ENCODE measurements at places on chromosomes 7 and 10. TPM values are rescaled to one million over a fixed set of nuclear protein-coding genes. Genes with fewer than 3 reads are reported as not detected.

DNA sequence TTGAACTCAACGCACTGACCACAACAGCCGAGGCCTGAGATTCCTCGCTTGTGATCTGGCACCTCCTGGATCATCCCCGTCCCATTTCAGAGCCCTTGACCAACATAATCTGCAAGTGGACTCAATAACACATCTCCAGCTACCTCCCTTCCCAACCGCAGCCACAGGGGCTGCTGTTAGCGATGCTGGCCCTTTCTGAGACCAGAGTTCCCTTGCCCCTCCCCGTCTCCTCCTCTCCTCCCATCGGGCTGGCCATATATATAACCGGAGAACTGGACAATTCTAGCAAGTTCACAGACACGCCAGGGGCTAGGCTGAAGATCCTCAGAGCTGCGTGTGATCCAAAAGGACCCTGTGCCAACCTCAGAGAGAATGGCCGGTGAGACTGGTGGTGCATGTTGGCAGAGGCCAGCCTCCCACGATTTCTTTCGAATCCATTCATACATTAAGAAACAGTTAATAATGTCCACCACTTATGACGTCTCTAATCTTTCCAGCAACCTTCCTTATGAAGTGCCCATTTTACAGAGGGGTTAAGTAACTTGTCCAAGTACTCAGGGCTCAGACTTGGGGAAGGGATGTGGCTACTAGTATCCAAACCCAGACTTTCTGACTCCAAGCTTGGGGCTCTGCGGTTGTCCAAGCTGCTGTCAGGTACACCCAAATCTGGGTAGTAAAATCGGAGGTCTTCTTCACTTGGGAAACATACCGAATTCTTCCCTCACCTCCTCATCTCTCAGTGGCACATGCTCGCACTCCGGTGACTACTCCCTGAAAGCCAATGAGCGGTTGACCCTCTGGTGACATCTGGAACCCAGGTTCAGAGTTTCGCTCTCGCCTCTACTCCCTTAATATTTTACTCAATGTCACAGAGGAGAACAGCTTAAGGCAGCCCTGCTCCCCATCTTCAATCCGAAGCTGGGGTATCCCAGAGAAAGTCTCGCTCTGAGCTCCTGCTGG, 11.2 kb upstream of the FEZF1 start:
- DNase-seq, result no peak

DNA sequence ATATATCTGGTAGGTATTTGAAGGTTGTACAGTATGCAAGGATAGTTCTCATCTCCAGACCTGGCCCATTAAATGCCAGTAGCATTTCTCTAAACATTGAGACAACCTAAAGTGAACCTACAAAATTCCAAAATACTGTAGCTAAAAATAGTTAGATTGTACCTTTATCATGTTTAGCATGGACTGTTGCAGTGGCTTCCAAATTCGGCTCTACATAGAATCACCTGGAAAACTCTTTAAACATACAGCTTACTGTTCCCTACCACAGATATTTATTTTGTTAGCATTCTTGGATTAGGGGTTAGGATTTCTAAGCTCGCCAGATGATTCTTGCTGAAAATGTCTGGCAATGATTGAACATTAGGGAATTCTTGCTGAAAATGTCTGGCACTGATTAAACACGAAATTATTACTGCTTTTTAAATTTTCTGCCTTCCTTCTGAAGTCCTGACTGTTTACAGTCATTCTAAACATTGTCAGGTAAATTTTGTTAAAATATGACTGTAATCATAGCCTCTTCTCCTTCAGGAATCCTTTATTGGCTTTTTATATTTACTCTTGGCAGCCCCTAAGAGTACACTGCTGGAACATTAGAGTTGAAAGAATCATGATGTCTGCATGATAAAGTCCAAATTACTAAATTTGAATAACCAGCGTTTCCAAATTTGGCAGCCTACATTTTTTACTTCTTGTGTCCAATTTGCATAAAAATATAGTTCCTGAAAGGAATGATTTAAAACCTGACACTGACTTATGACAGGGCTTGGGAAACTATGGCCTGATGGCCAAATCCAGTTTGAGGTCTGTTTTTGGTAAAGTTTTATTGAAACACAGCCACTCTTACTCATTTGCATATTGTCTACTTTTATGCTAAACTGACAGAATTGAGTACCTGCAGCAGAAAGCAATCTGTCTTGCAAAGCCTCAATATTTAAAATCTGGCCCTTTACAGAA, 40.3 kb downstream of the SHOC2 start:
- DNase-seq, result no peak

DNA sequence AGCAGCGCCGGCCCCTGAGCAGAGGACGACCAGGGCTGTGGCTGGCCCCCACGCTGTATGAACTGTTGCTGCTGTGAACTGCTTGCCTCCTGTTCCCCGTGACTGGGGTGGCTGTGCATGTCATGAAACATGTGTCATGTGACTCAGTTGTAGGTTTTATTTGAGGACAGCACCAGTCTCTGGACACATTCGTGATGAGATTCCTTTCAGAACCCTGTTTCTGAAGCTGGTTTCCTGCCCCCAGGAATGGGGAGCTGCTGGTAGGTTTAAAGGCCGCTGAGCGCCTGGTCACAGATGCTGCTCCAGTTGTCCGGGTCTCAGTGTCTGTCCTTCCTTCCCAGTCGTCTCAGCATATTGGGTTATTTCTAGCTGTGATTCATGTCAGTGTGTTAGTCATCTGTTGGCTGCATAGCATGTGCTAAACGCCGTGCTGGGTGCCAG, 79.1 kb upstream of the PPIF start:
- DNase-seq, result no peak

DNA sequence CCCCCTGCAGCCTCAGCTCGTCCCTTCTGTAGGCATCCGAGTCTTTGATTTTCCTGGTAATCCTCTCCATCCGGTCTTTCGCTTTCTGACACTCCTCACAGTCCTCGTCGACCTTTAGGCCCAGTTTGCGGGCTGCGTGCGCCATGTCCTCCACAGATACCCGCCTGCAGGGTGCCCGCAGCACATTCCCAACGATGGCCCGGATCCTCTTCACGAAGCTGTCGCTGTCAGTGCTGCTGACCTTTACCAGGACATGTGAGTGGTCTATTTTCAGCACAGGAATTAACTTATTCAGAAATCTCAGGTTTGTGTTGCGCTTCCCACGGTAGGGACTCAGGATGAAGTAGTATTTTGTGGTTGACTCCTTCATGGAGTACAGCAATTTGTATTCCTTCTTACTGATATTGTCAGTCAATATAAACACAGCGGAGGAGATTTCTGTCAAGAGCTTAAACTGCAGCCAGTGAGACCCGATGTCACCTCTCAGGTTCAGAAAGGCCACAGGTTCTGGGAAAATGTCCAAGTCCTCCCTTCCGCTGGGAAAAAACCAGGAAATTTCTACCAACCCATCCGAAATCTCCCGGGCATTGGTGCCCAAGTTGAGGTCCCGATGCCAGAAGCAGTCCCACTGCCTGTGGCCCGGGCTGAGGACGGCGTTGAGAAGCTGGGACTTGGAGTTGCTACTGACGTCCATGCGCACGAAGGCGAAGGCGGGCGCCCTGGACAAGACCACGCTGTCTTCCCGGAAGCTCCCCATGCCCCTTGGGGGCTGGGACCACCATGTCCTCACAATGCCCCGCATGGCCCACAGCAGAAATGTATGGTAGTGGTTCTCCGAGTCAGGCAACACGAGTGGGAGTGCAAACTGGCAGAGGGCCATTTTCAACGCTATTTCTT, 8.9 kb upstream of the MRPS24 start:
- no peak for DNase-seq

- DNase-seq, result no peak
Observed at GRCh38 chr7:36736090-36736898, 12.0 kb upstream of the AOAH start.

- DNase-seq, result no peak
Observed at GRCh38 chr10:77756319-77757232, 119.0 kb upstream of the KCNMA1 start.

DNA sequence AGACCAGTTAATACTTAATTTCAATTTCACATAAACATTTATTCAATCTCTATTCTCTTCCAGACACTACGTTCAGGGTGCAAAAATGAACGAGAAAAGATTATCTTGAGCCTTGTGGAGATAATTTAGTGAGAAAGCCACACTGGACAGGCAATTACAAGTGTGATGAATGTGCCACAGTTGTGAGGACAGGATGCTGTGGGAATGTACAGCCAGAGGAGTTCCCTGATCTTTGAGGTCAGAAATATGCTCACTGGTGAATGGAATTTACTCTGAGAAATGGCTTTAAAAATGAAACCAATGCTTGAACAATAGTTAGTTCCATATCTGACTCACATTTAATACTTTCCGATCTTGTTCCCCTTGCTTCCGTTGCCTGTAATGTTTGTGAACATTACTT, 864.8 kb downstream of the GATA3 start:
- no peak for DNase-seq

Gene UTF1
- not detected for polyA plus RNA-seq

Data from CD4-positive, alpha-beta memory T cell (primary cell).